ENCODE measurements at places on chromosomes 6 and 20.
A peak's percentile ranks its signal among the peaks of the same experiment; 100 is the strongest.

DNA sequence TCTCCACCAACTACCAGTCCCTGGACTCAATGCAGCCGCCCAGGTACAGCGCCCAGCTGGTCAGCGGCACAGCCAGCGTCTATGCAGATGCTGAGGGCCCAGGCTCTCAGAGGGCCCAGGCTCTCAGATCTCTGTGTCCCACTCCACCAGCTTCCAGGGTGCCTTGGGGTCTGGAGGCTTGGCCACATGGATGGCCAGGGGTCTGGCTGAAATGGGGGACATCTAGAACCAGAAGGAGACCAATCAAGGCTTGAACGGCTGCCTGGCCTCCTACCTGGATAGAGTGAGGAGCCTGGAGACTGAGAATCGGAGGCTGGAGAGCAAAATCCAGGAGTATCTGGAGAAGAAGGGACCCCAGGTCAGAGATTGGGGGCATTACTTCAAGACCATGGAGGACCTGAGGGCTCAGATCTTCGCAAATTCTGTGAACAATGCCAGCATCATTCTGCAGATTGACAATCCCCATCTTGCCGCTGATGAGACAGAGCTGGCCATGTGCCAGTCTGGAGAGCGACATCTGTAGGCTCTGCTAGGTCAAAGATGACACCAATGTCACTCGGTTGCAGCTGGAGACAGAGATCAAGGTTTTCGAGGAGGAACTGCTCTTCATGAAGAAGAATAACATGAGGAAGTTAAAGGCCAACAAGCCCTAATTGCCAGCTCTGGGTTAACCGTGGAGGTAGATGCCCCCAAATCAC, 44.1 kb upstream of the GRM4 start:
- peak; percentile 71 for DNase-seq

DNA sequence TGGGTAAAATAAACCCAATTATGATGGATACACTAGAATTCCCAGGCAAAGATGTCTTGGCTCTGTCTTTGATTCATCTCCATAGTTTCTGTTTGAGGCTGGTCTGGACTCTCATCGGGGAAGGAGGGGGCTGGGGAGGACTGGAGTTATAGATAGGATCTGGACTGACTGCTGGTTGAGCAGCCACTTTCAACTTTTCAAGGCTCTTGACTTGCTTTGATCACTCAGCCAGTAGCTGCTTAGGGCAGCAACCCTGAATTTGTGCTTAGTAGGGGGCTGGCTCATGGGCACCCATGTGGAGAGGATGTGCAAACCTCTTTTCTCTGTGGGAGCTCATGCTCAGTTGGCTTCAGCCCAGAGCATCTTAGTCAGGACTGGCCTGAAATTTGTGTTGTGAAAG, 114.0 kb upstream of the NEDD9 start:
- no peak for DNase-seq

GRCh38 chr20:31751126-31751525, 12.0 kb downstream of the TPX2 start:
- DNase-seq: no peak

GRCh38 chr6:93972791-93973190, 553.4 kb upstream of the EPHA7 start:
- DNase-seq: no peak

GRCh38 chr6:77373955-77374354, 89.3 kb downstream of the HTR1B start:
- no peak for DNase-seq

DNA sequence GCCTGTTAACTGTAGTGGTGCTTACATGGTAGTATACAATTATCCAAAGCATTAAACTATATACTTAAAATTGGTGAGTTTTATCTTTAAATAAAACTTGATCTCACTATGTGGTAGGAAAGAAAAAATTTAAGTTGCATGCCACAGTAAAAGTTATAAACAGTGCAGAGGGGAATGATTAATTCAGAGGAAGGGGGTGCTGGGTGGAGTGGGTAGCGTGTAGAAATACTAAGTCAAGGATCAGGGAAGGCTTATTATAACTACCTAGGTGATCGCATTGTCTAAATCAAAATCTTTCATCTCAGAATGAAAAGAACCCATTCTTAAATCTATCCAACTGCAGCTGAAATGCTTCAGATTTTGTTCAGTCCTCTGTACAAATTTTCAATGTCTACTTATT, 428.3 kb downstream of the ADGRB3 start:
- no peak for DNase-seq

GRCh38 chr6:834866-835265, 141.9 kb upstream of the EXOC2 start:
- no peak for DNase-seq

GRCh38 chr6:170032197-170032596, 258.7 kb downstream of the DLL1 start:
- no peak for DNase-seq

DNA sequence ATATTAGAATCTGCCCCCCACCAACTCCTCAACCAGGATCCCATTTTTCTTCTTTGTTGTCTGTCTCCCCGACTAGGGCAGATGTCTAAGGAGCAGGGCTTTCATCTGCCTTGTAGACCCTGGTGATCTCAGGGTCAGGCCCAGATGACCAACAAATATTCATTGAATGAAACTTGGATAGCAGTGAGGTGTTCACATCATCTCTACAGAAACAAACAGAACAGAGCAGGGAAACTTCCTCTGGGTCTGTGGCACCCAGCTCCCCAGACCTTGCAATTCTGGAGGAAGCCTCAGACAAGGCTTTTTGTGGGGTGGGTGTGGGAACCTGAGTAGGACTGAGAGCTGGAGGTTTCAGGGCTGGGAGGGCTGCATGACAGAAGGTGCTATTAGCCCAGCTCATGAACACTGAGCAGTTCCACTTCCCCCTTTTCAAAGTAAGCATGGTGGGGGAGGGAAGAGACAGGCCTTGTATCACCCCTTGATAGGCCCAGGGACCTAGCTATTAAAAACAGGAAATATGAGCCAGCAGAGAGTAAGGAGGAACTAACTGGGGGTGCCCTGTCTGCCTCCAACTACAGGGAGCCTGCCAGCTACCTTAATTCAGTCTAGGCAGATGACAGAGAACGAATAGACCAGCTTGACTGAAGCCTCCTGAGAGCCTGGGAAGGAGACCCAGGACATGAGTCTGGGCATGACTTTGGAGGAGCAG, 37.3 kb upstream of the TOP1 start:
- peak; percentile 82 for DNase-seq

DNA sequence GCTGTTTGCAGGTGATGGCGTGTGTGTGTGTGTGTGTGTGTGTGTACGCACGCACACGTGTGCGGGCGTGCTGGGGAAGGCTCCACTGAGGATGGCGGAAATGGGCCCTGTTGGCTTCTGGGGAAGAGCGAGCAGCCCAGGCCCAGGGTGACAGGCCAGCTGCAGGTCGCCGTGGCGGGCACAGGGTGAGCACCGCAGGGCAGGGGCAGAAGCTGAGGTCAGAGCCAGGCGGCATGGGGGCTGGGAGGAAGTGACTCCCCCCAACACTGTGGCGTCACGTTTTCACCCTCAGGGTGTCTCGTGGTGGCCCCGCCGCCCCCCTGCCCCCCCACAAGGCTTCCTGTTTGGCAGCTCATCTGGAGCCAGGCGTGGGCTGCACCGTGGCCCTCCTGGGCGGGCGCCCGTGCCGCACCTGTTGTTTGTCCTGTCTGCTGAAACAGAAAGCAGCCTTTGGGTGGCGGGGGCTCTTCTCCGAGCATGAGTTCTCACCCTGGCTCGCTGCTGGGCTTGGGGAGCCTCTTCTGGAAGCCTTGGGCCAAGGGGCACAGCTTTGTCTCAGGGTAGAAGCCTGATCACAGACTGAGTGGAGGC, 7.1 kb downstream of the RBM38 start:
- DNase-seq: peak; percentile 96

DNA sequence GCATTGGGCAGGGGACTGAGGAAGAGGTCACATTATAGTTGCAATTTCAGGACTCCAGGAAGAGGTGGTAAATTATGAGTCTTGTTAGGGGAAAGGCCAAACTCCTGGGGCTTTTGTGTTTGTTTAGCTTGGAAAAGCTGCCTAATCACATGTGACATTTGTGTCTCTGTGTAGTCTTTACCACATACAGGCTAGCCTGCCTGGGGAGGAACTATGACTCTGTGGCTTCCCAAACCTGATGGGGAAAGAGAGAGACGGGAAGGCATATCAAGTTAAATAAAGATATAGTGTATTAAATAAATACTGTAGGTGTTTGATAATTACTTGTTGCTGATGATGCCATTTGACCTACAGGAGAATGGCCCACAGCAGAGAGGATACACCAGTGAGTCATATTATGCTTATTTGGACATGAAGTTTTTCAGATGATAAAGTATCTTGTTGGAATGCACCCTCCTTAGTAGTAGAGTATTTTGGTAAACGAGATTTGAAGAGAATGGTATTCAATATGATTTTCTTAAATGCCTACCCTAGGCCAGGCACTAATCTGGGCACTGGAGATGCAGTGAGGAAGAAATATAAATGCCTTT, 4.0 kb downstream of the BLTP3A start:
- no peak for DNase-seq

DNA sequence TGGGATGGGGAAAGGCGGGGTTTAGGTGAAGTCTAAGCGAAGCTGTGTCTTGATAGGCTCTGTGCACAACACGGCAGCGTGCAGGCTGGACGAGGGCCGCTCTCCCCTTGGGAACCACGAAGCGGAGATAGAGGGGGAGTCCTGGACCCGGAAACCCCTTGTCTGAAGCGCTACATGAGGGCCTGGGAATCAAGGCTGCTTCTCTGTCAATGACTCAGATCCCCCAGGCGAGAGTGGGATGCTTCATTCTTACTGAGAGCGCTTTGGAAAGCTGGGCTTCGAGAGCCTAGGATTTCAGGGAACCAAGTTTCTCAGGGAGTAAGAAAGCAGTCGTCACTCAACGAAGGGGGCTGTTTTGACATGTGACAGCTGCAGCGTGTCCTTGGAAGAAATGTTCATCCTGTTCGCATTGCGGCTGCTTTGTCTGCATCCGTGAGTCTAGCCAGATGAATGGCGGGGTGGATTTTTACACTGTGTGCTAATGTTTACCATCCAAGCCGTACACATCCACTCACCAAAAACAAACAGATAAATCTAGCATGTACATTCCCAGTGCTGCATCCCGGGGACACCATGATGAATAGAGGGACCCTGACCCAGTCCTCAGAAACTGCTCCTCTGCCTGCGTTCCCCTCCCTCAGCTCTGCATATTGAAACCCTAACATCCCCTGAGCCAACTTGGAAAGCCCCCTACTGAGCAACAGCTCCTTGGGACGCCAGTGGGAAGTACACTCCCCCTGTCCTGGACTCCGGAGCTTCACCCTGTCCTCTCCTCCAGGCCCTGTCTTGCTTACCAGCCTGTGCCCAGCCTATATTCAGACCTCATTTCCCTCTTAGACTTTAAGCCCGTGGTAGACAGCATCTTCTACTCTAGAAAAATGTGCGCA, 24.5 kb upstream of the RTF2 start:
- DNase-seq: no peak

DNA sequence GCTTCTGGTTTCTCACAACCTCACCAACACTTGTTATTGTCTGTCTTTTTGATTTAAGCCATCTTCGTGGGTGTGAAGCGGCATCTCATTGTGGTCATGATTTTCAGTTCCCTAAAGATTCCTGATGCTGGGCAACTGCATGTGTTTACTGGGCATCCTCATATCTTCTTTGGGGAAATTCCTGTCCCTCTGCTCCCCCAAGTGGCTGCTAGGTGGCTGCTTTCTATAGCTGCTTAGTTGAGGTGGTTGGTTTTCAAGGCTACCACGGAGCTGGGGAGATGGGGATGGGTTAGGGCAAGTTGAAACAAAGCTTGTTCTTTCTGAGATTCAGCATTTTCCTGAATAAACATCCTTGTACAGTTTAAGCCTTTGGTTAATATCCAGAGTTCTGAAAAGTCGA, 403.9 kb upstream of the SULF2 start:
- DNase-seq: no peak

DNA sequence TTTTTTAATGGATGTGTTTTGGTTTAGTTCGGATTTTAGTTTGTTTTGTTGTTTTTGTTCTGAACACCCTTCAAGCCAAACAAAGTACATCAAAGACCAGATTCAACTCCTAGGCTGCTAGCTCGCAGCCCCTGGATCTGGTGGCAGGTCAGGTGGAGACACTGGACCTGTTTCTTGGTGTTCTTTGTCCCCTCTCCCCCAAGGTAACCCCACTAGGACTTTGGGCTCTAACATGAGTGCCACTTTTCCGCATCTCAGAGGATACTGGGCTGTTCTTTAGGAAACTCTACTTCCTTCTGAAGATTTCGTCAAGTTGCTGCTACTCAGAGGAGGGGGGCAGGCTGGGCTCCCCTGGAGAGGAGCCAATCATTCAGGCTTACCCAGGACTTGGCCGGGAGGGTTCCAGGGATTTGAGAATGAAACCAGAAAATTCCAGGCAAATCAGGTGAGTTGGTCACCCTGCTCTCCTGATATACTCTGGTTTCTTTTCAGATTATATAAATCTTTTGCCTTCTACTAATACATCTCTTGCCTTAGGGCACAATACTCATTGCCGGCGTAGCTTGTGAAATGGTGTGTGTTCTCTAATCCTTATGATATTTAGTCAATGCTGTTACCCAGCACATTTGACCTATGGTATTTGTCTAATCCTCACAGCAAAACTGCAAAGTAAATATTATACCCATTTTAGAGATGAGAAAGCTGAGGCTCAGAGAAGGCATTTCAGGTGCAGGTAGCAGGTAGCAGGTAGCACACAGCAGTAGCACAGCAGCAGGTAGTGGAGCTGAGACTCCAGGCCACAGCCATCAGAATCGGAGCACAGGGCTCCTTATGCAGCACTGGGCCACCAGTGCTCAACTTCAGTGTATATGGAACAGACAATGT, 291.6 kb downstream of the TSHZ2 start:
- DNase-seq: no peak

DNA sequence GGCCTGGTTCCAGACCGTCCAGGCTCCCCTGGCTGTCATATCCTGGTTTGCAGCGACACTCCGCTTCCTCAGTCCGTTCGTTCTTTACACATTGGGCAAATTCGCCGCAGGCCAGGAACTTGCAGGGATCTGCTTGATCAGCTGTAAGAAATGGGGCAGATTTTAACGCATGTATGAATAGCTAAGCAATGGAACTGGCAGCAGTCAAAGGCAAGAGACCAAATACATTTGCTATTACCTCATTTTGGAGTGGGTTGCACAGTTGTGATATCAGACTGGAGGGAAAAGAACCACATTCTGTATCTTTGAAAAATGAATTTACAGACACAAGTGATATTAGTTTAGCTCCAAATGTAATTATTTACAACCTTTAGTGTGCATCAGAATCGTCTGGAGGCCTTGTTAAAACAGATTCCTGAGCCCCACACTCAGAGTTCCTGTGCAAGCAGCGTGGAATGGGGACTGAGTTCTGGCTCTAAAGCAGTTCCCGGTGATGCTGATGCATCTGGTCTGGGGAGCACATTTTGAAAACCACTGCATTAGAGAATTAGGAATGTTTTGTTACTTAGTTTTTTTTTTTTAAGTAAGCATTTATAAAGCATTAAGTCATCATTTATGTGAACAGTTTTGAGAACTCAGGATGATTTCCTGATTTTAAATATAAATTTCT, 141.3 kb downstream of the IMPG1 start:
- DNase-seq: no peak
